ENCODE measurements at places on chromosomes 5 and 9. TPM values are rescaled to one million over a fixed set of nuclear protein-coding genes. Genes with fewer than 3 reads are reported as not detected.

DPM2 gene
- 36.2 TPM for polyA plus RNA-seq

CSNK1A1 gene
- 275 TPM for polyA plus RNA-seq

MYMK gene
- polyA plus RNA-seq = not detected

FAM221B gene
- not detected for polyA plus RNA-seq

EGFLAM gene
- 20.0 TPM for polyA plus RNA-seq

SLC23A1 gene
- not detected for polyA plus RNA-seq

DDX4 gene
- not detected for polyA plus RNA-seq

KCNV2 gene
- not detected for polyA plus RNA-seq

PPP1R2B gene
- polyA plus RNA-seq = not detected

GRCh38 chr9:75239176-75239575 lies 150.9 kb downstream of the OSTF1 start:
- H3K4me1 ChIP-seq = no peaks in the 10 kb centered on the region
- H3K27me3 ChIP-seq = no peaks in the 10 kb centered on the region
- no peak overlapping the region for H3K27ac ChIP-seq

GRCh38 chr9:98974554-98974953 lies 30.8 kb downstream of the COL15A1 start:
- H3K4me1 ChIP-seq = peaks cover 14% of the 10 kb centered on the region
- no peak overlapping the region for H3K4me3 ChIP-seq
- peaks cover 4% of the 10 kb centered on the region for H3K27me3 ChIP-seq
- no peaks in the 10 kb centered on the region for H3K36me3 ChIP-seq
- DNase-seq = no peak

DNA sequence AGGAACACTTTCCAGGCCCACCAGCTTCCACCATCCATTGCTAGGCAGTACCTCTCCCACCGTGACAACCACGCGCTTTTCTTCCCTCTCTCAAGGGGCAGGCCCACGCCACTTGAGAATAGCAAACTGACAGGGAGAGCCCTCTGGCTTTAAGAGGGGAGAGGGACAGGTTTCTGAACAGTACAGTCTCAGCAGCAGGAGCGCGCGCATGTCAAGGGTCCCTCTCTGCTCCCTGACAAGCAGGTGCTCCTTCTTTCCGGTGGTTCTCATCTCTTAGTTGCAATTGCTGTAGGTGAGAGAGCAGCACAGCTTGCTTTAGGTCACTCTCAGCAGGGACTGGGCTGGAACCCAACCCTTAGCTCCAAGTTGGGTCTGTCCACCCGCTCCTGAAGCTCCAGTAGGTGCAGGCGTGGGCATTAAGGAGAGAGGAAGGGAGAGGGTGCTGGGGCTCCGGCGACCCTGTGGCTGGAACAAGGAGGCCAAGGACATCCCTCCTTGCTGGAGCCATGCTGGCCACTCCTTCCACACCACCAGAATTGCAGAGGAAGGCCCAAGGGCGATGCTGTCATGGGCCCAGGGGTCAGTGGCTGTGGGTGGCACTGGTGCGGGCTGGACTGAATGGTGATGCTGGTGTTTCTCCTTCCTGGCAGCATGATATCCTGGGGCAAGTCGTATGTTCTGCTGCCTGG lies 9.0 kb upstream of the PHF2 start:
- no peaks in the 10 kb centered on the region for H3K27me3 ChIP-seq
- H3K27ac ChIP-seq = peak overlapping the region; percentile 89
- H3K36me3 ChIP-seq = peaks cover 9% of the 10 kb centered on the region
- peak overlapping the region; percentile 80 for H3K4me3 ChIP-seq
- no peak for DNase-seq

GRCh38 chr5:79119486-79119885 lies 7.9 kb downstream of the BHMT start:
- no peaks in the 10 kb centered on the region for H3K36me3 ChIP-seq
- no peaks in the 10 kb centered on the region for H3K4me1 ChIP-seq
- H3K4me3 ChIP-seq = no peak overlapping the region
- peaks cover 2% of the 10 kb centered on the region for H3K27me3 ChIP-seq

- H3K27me3 ChIP-seq = no peaks in the 10 kb centered on the region
- H3K36me3 ChIP-seq = no peaks in the 10 kb centered on the region
- DNase-seq = no peak
Measured at GRCh38 chr5:180155365-180155926, 53.6 kb downstream of the RASGEF1C start.

GRCh38 chr9:136268318-136268717 lies 22.7 kb upstream of the QSOX2 start:
- no peak overlapping the region for H3K4me3 ChIP-seq
- DNase-seq = no peak
- H3K27ac ChIP-seq = no peak overlapping the region
- peaks cover 4% of the 10 kb centered on the region for H3K27me3 ChIP-seq

DNA sequence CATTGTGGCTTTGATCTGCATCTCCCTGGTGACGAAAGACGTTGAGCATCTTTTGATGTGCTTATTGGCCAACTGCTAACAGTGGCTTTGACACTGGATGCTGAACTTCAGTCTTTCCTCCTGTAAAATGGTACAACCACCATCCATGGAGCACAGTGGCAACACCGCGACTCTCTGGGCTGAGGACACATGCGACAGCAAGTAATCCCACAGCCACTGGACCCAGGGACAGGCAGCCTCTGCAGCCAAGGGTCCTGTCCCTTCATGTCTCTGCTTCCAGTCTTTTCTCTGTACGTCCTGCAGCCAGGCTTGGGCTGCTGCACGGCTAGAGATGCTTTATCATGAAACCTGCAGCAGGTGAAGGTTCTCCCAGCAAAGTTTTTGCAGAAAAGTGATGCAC lies 83.5 kb downstream of the DAP start:
- H3K27ac ChIP-seq = no peak overlapping the region
- no peak for DNase-seq
- H3K4me1 ChIP-seq = no peaks in the 10 kb centered on the region
- H3K36me3 ChIP-seq = peaks cover 14% of the 10 kb centered on the region
- no peaks in the 10 kb centered on the region for H3K27me3 ChIP-seq

DNA sequence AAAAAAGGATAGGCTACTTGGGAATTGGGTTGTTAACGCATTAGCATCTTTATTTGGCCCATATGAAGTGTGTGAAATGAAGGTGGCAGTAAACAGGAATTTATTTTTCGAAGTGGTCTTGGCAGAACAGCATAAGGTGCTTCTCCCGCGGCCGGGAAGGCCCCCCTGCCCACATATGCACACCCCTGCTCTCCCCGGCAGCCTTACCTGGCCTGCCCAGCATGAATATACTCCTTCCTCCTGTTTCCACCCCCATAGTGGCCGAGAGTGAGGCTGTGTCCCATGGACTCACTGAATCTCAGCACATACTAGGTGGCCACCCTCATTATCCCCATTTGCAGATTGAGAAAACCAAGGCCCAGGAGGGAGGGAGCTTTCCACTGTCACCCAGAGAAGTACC lies 54.0 kb upstream of the OLFM1 start:
- no peaks in the 10 kb centered on the region for H3K4me1 ChIP-seq
- no peaks in the 10 kb centered on the region for H3K36me3 ChIP-seq
- no peak overlapping the region for H3K27ac ChIP-seq
- H3K27me3 ChIP-seq = no peaks in the 10 kb centered on the region

DNA sequence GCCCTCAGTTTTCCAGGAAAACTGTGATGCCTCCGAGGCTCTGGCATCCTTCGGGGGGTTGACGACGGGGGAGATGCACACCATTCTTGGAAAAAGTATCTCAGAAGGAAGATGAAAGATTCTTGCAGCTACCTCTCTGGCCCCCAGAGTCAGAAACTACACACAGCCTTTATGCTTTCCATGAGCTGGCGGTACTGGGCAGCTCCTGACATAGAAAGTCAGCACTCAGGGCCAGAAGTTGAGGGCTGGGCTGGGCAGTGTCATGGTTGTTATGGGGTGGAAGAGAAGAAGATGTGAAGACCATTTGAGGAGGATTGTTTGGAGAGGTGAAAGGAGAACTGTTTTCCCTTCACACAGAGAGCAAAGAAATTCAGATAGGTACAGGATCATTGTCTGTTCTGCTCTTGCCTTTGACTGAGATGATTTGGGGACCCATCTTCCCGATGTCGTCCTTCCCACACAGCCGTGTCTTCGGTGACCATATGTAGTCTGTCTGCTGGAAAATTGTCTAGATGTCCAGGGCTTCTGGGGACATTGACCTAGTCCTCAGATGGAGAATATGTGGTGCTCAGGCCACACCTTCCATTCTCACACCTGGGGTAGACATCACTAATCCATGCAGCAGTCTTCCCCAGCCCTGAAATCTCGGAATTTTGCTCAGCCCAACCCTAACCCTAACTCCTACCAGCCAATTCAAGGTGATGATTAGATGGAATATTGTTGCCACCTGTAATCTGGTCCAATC lies 237.1 kb downstream of the CACNA1B start:
- H3K4me1 ChIP-seq = no peaks in the 10 kb centered on the region
- no peak overlapping the region for H3K27ac ChIP-seq
- no peak overlapping the region for H3K4me3 ChIP-seq

- H3K4me1 ChIP-seq = no peaks in the 10 kb centered on the region
- no peak for DNase-seq
- H3K27ac ChIP-seq = no peak overlapping the region
- H3K27me3 ChIP-seq = no peaks in the 10 kb centered on the region
- no peak overlapping the region for H3K4me3 ChIP-seq
Measured at GRCh38 chr5:125120012-125120411, 373.6 kb upstream of the ZNF608 start.

DNA sequence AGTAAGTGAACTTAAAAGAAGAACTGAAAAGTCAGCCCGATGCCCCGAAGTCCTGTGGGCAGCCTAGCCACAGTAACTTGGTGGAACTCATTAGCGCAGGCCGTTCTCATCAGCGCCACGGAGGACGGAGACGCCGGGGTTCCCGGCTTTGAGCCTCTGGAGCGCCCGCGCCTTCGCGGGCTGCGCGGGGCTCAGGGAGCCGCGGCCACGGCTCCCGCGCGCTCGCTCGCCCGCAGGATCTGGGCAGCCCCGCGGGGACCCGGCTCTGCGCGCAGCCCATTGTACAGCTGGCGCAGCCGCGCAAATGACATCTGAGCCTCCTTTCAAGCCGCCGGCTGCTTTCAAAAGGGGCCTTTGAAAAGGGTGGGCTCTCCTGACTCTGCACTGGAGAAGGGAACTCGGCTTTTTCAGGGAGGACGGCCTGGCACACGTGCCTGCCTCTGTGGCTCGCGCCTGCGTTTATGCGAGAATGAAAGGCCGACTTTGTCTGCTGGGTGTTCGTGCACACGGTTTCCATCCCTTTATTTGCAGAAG lies 40.7 kb downstream of the TLR4 start:
- no peaks in the 10 kb centered on the region for H3K4me1 ChIP-seq
- no peak overlapping the region for H3K27ac ChIP-seq
- no peaks in the 10 kb centered on the region for H3K36me3 ChIP-seq
- DNase-seq = peak; percentile 26
- H3K4me3 ChIP-seq = no peak overlapping the region
- no peaks in the 10 kb centered on the region for H3K27me3 ChIP-seq

DNA sequence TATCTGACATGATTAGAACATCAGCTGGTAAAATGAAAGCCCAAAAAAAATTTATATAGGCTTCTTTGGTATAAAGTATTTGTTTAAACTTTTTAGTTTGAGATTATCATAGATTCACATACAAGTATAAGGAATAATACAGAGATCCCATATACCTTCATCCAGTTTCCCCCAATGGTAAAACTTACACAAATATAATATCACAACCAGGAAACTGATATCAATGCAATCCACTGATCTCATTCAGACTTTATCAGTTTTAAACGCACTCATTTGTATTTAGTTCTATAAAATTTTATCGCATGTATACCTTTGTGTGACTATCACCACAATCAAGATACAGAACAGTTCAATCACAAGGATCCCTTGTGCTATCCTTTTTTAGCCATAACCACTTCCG lies 3.8 kb downstream of the FAM114A2 start:
- H3K4me3 ChIP-seq = no peak overlapping the region
- DNase-seq = no peak
- no peak overlapping the region for H3K27ac ChIP-seq
- no peaks in the 10 kb centered on the region for H3K27me3 ChIP-seq
- H3K36me3 ChIP-seq = peaks cover 1% of the 10 kb centered on the region
- peaks cover 2% of the 10 kb centered on the region for H3K4me1 ChIP-seq

GRCh38 chr5:143527808-143528207 lies 124.3 kb upstream of the NR3C1 start:
- no peak overlapping the region for H3K4me3 ChIP-seq
- H3K27ac ChIP-seq = no peak overlapping the region
- H3K4me1 ChIP-seq = no peaks in the 10 kb centered on the region
- no peaks in the 10 kb centered on the region for H3K36me3 ChIP-seq
- no peaks in the 10 kb centered on the region for H3K27me3 ChIP-seq
- no peak for DNase-seq

DNA sequence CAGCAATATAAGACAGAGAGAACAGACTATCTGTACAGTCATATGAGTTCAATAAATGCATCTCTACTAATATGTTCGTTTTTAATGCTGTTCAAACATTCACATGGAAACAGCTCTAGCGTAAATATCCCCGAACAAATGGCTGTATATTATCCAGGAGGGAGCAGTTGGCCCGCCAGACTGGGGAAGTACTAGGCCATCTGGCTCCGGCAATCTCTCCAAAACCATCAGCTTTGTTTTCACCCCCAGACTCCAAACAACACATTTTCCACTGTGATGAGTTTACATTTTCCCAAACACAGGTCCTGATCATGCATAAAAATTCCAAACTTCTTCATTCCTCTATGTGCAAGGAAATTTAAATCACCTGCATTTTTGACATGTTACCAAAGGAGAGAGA lies 8.7 kb downstream of the EBF1 start:
- no peaks in the 10 kb centered on the region for H3K27me3 ChIP-seq
- no peak overlapping the region for H3K27ac ChIP-seq
- no peak for DNase-seq
- no peaks in the 10 kb centered on the region for H3K36me3 ChIP-seq
